HepG2 (cell line): ENCODE measurements at places on chromosomes 13 and 19.
A peak's percentile ranks its signal among the peaks of the same experiment; 100 is the strongest.

GRCh38 chr19:45276284-45276687, 25.2 kb downstream of the MARK4 start:
- DNase-seq, result peak; percentile 87

DNA sequence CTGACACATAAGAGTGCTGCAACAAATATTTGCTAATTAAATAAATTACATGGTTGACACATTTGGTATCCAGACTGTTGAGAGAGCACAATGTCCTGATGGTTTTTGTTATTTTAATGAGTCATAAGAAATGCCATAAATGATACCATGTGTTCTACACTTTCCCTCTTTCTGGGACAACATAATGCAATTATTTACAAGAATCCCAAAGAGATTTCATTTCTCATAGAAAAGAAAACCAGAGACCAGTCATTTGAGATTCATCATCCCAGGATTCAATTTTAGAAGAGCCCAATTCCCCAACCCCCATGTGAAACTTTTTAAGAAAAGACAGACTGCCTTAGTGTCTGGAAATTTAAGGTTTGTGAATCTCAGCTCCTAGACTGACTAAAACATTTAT, 399.6 kb downstream of the DCT start:
- no peak for DNase-seq

DNA sequence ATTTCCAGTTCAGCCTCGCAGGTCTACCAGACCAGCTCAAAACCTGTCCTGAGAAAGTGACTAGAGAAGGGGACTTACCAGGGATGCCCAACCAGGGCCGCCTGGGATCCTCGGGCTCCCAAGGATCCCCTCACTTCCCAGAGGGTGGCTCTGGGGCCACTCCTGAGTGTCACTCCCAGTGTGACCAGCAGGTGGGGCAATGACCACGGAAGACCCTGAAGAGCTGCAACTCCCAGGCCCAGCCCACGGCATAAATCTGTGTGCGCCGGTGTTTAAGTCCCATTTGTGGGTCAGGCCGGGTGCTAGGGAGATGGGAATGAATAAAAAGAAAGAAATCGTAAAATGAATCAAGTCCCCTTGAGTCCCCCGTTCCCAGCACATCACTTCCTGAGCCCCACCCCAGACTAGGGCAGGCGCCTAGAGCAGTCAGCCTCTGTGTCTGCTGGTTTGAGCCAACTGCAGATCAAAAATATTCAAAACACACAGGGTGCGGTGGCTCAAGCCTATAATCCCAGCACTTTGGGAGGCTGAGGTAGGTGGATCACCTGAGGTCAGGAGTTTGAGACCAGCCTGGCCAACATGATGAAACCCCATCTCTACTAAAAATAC, 10.7 kb downstream of the PTGIR start:
- DNase-seq, result peak; percentile 61

GRCh38 chr19:648904-649801, 9.5 kb downstream of the FGF22 start:
- DNase-seq, result no peak

- no peak for DNase-seq
Measured at GRCh38 chr13:54029226-54029625, 1000.6 kb downstream of the OLFM4 start.

GRCh38 chr13:52903320-52903719, 54.9 kb upstream of the PCDH8 start:
- no peak for DNase-seq

GRCh38 chr13:47747901-47748300, 253.2 kb downstream of the SUCLA2 start:
- no peak for DNase-seq

GRCh38 chr13:92768602-92769001, 458.0 kb upstream of the GPC6 start:
- DNase-seq, result no peak

- no peak for DNase-seq
Measured at GRCh38 chr13:74778946-74779345, 644.7 kb upstream of the KLF12 start.

DNA sequence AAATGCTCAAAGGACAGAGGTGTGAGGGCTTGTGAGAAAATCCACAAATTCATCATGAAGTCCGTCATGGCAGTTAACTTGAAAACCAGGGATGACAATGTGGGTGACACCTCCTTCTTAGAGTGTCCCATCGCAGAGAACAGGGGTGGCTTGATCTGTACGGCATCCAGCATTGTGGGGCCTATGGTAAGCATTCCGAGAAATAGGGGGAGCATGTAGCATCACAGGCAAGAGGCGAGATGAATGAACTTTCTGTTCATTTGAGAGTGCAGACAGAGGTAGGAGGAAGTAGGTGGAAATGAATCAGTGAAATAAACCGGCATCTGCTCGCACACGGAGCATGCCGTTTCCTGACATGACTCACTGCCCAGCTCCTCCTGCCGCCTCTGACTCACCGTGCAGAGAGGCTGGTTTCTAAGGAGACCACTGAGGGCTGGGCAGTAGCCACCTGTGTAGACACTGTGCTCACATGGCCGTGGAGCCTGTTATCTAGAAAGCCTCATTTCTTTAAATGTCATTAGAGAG, 339.0 kb downstream of the RFC3 start:
- DNase-seq, result peak; percentile 72

- DNase-seq, result no peak
Measured at GRCh38 chr19:4596033-4596904, 36.8 kb upstream of the SEMA6B start.

DNA sequence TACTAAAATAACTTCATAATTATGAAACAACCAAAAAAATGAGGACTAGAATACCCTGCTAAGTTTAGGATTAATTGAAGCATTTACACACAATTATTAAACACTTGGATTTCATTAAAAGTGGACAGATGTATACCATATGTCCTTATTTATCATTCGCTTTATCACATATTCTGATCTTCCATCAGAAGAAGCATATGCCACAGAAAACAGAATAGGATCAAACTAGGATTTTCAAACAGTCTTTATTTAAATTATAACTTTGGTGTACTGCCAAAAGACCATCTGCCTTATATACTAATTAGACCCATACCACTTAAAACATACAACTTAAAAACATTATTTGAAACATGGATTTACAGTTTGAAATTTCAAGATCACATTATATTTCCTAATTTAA, 727.1 kb upstream of the KLHL1 start:
- no peak for DNase-seq

- DNase-seq, result no peak
Measured at GRCh38 chr19:21483589-21484170, 21.7 kb upstream of the ZNF429 start.

DNA sequence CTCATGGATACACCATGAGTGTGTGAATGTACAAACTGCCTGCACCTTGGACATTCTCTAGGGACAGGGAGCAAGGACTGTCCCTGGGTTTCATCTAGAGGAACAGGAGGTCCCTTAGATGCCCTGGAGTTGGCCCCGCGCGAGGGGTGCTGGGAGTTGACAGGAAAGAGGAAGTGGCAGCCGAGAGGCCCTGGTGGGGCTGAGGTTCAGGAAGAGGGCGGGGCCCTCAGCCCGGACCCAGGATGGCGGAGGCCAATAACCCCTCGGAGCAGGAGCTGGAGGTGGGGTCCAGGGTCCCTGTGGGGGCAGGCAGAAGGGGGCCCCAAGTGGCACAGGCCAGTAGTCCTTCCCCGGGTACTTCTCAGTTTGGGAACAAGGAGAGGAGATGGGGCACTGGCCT, 6.9 kb downstream of the PKN1 start:
- no peak for DNase-seq

DNA sequence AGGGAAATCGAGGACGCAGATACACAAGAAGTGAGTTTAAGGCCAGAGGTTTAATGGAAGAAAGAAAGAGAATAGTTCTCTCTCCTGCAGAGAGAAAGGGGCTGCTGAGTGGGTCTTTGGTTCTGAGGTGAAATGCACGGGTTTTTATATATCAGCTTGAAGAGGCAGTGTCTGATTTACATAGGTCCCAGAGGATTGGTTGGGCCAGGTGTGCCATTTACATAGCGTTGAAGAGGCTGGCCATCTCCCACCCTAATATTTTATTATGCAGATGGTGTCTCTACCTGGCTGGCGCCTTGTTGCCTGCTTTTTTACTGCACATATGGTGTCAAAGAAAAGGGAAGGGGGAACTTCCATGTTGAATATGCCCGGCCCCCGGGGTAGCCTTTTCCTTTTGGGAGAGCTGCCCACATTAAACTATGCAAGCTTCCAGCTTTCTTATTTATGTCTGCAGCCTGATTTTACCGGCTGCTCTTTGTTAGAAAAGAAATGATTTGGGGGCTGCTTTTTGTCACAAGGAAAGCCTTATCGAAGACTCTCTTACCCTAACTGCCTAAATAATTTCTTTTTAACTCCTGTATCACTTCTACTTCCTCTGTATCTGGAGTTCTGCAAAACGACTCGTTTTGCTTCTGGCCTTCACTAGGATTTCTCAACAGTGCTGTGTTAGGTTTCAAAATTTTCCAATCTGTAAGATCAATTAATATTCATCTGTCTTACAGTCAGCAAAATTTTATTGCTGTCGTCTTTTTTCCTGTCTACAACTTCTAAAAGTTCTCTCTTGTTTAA, 268.5 kb downstream of the B3GLCT start:
- no peak for DNase-seq

DNA sequence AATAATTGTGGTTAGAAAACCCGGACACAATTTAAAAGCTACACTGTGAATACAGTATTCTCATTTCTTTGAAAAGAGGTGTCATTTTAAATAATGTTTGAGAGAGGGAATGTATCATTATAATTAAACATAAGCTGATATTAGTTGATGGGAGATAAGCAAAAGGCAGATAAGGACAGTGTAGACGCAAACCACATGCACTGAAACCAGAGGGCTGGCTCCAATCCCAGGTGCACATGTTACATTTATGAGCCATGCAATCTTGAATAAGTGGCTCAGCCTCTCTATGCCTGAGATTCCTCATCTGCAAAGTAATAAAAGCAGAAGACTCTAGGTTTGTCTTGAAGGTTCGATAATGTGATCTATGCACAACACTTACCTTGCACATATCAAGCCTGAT, 238.7 kb downstream of the EFNB2 start:
- no peak for DNase-seq

GRCh38 chr19:46407856-46408663, 5.3 kb downstream of the CCDC8 start:
- DNase-seq, result no peak

DNA sequence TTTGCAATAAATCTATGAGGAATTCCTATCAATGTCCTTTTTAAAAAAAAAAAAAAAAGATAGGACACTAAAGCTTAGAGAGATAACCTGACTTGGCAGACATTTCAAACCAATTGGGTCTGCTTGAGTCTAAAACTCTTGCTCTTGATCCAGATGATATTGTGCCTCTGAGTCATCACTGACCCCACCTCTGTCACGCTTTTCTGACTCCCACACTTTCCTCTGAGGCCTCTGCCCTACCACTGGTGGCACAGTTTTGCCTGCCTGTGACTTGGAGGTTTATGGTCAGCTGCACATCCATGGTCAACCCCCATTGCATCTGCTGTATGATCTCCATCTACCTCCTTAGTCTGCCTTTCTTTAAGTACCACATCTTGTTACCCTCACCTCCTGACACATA, 328.7 kb downstream of the SPRY2 start:
- DNase-seq, result no peak

DNA sequence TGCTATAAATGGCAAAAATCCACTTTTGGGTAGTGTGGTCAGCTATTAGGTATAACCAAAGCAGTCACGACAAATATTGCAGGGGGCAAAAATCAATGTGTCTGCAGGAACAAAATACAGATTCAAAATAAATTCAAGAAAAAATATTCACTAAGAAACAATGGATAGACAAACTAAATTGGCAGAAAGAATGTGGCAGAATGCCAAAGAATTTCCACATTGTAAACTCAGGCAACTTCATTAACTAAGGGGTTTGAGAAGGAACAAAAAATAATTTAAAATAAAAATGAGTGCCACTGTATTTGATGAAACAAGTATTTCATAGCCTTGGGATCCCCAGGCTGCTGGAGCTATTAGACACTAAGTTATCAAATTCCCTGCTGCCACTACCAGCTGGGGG, 193.1 kb downstream of the VWA8 start:
- no peak for DNase-seq

- DNase-seq, result no peak
Measured at GRCh38 chr13:20993661-20994440, 67.5 kb downstream of the LATS2 start.

- DNase-seq, result no peak
Measured at GRCh38 chr13:109021558-109021957, 392.1 kb downstream of the MYO16 start.

DNA sequence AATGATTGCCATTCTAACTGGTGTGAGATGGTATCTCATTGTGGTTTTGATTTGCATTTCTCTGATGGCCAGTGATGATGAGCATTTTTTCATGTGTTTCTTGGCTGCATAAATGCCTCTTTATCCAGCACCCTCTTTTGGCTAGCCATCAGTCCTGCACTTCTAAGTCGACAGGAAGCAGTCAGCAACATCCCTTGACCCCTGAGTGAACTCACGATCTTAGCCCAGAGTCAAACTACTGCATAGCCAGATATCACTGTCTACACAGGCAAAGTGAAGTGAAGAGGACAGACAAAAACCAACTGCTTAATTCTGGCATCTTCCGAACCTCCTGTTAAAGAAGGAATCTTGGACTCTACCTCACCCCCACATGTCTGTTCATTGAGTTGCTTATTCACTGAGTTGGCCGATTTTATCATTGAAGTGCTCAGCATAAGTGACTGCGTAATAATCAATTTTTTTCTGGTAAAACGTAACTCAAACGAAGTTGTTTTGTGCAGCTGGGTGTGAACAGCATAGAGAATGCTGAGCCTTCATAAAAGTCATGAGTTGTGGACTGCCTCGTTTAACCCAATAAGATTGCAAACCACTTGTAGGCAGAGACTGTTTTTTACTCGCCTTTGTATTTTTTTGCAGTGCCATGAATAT, 304.2 kb downstream of the COG6 start:
- no peak for DNase-seq

DNA sequence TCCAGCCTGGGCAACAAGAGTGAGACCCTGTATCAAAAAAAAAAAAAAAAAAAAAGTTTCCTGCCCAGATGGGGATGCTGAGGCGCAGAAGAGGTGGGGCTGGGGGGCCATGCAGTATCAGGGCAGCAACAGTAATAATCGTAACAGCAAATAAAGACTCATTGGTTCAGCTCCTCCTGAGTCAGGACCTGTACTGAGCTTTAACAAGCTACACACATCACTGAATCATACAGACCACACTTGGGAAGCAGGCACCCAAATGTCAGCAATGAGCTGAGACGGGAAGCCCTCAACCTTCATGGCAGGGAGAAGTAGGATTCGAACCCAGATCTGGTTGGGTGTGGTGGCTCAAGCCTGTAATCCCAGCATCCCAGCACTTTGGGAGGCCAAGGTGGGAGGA, 10.6 kb upstream of the DPF1 start:
- no peak for DNase-seq

DNA sequence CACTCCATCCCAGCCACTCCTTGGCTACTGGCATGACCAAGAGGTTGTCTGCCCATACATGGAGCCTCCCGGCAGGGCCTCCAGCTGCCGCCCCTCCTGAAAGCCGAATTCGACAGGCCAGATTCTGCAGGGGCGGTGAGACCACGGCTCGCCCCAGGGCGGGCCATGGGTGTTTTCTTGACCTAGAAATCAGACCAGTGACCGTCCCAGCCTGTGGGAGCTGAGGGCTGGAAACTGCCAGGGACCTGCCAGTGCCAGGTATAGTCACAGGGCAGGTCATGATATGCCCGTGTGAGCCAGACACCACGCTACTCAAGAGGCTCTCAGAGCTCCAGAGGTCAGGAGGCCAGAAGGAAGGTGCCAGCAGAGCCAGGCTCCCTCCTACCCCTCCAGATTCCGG, 16.8 kb downstream of the DAPK3 start:
- no peak for DNase-seq
